NCI-H1694 treated with DMSO at 0.1 percent for 48 hours (cell line): ENCODE measurements at places on chromosomes 1 and 21.

GRCh38 chr1:5927506-5928370 lies 64.5 kb downstream of the NPHP4 start:
- DNase-seq, result no peak

GRCh38 chr1:56355422-56355821 lies 223.9 kb downstream of the PLPP3 start:
- no peak for DNase-seq

- no peak for DNase-seq
Observed at GRCh38 chr1:172588296-172589291, 55.6 kb downstream of the SUCO start.

DNA sequence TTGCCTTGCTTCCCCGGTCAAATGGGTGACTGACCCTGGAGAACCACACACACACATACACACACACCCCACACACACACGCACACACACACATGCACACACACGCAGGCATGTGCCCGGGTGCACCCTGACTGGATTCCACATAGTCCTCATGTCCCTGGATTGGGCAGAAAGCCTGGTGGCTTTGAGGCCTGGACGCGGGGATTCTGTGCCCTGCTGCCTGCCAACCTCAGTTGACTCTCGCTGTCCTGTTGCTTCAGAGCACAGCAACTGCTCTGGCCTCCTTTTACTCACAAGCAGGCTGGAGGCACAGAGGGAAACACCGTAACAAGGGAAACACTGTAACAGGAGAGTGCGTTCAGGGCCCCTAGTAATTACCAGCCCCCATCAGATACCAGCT lies 6.4 kb downstream of the RORC start:
- DNase-seq, result no peak

- DNase-seq, result peak; percentile 83
Observed at GRCh38 chr1:165543532-165544438, at the start of gene LRRC52. Gene LRRC52 (plus strand): TSS chr1:165544000. CDS start chr1:165544297, 297 bp downstream.

- DNase-seq, result no peak
Observed at GRCh38 chr1:99657213-99658030, 11.5 kb downstream of the PALMD start.

DNA sequence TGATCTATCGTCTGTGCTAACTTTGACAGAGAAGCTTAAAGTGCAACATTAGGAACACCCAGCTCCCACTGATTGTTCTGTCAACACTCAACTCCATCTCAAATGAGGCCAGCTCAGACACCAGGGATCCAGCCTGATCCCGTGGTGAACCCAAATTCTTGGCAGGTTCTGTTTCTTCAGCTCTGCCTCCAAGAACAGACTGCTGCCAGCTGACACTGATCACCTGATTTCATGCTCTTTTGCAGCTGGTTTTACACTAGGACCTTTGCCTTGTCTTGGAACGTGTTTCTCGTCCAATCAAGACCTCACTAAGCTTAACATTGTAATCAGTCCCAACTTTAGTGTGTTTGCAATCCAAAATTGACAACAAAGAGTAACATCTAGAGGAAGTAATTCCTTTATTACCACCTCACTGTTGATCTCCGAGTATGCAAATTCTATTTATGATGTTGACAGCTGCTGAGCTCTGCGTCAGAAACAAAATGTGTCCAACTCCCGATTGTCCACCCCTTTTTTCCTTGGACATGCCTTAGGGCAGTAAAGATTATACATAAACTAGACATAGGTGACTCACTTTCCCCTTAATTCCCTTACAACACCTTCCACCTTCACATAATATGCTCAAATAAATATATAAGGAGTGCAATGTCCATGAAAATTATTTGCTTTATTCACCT lies 1.6 kb upstream of the HYI start:
- DNase-seq, result no peak
